ENCODE measurements at places on chromosomes 6 and 20.
A peak's percentile ranks its signal among the peaks of the same experiment; 100 is the strongest.

DNA sequence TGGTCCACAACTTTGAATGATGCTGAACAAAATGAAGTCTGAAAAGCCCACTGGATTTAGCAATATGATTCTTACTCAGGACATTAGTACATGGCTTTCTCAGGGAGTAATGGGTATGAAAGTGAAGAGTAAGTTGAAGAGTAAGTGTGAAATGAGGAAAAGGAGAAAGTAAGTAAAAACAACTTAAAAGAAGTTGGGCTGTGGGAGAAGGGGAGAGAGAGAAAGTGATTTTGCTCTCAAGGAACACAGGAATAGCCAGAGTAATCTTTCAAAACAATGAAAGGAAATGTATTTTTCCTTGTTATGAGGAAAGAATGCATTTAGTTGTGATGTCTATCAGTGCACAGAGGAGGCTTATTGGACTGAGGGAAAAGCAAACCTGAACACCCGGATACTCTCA, 39.8 kb upstream of the NKAIN2 start:
- no peak for DNase-seq

DNA sequence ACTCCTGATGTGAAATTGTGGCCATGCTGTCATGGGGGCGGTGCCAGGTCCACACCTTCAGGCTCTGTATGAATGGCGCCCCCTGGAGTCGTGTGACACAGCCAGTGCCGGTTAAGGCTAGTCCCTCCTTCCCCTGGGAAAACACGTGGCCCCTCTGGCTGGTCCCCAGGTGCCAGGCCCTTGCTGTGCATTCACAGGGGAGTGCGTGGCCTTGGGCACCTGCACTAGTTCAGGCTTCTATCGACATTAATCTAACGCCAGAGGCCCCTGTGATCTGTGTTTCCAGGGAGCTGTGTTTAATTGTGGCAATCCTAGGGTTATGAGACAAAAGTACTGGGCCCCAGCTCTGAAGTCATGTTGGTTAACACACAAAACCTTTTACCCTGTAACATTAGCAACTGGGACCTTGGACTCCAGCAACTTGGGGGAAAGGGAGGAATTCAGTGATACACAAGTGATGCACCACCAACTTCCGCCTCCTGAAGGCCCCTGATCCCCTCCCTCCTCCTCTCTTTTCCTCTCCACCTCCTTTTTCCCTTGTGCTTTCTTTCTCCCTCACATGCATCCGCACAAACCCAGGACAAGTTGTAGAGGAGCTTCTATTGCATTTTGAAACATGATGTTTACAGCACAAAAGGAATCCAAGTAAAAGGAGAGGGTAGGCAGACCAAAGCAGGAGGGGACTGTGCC, 74.0 kb downstream of the SSR1 start:
- DNase-seq: peak; percentile 30

DNA sequence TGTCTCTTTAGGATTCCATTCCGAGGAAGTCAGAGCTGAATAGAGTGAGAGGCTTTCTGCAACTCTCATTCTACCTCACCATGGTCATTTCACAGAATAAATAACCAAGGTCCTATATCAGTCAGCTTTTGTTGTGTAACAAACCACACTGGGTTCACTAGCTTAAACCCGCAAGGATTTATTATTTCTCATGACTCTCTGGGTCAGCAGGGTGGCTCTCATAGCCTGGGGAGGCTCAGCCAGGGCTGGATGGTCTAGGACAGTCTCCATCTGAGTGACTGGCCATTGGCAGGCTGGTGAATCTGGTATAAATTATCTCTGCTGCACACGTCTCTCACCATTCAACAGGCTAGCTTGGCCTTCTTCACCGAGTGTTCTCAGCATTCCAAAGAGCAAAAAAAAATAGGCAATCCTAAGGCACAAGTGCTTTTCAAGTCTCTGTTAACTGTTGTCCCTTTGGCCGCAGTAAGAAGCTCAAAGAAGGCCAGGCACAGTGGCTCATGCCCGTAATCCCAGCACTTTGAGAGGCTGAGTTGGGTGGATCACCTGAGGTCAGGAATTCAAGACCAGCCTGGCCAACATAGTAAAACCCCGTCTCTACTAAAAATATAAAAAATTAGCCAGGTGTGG, 39.7 kb downstream of the ISM1 start:
- no peak for DNase-seq

DNA sequence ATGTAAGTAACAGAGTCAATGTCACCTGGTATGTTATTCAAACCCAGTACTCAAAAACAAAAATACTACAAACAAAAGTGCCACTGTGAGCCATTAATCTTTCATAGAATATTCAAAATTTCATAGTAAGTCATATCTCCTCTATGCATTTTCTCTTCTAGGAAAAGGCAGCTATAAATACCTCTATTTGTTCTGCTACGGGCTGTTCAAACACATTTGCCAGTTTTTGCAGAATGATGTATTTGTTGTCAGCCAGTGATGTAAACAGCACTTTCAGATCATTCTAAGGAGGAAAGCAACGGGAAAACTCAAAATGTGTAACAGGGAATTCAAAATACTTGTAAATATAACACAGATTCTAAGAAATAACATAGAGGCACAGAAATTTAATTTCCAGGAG, 388.2 kb downstream of the SYNE1 start:
- no peak for DNase-seq

- no peak for DNase-seq
Measured at GRCh38 chr6:87661016-87661415, 41.0 kb downstream of the AKIRIN2 start.

DNA sequence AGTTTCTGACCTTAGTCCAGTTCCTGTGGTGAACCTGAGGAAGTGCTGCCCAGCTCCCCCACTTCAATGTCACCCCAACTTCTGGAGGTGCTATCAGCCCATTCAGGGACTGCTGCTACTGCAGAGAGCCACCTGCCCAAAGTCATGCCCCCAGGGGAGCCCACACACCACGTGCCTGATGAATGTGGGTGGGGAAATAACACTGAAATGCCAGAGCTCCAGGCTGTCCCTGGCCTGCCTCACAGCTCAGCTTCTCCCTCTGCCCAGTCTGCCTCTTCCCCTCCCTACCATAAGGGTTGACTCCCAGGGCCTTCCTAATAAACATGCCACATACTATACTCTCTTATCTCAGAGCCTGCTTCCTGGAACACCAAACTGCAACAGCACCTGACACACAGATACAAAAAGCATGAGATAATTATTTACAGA, 276.4 kb upstream of the MOCS1 start:
- DNase-seq: no peak

- no peak for DNase-seq
Measured at GRCh38 chr6:163062790-163063189, 335.0 kb downstream of the PACRG start.

GRCh38 chr20:49865559-49865958, 49.8 kb downstream of the SPATA2 start:
- no peak for DNase-seq

DNA sequence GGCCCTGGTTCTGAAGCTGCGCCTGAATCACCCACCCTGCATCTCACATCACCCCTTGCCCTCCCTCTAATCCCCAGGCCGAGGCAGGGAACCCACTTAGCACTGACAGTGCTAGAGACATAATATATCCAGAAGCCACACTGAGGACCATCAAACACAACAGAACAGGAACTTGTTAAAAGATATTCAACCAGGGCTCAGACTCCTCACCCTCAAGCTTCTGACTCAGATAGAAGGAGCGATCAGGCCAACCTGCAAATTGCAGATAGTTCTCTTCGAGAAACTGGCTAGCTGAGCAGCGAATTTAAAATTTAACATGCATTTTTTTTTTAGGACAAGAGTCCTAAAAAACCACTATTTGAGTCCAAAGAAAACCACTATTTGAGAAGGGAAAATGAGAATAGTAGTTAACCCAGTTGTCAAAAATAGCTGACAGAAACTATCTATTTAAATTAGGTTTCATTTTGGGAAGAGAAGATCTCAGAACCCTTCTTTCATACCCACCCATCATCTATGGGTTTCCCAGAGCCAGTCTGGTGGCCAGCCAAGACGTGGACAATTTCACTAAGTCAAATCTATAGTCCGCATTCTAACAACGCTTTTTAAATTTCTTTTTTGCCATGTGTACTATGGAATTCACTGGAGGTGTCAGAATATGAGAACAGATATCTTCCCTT, 95.6 kb downstream of the OPRM1 start:
- DNase-seq: no peak

DNA sequence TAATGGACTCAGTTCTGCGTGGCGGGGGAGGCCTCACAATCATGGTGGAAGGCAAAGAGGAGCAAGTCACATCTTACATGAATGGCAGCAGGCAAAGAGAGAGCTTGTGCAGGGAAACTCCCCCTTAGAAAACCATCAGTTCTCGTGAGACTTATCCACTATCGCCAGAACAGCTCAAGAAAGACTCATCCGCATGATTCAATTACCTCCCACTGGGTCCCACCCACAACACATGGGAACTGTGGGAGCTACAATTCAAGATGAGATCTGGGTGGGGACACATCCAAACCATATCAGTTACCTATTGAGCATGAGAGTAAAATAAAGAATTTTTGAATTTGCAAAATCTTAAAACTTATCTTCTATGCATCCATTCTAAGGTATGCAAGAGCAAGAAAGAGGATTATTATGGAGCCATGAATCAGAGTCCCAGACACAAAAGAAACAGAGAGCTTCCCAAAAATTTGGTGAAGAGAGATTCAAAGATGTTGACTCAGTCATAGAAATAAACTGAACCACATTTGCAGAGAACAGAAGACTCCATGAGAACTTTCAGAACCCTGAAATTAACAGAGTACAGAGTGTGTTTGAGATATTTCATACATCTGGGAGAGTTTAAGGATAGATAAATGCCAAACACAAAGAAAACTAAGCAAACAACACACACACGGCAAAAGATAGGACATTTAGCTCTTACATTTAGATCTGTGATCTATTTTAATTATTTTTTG, 17.1 kb upstream of the MOXD1 start:
- no peak for DNase-seq

DNA sequence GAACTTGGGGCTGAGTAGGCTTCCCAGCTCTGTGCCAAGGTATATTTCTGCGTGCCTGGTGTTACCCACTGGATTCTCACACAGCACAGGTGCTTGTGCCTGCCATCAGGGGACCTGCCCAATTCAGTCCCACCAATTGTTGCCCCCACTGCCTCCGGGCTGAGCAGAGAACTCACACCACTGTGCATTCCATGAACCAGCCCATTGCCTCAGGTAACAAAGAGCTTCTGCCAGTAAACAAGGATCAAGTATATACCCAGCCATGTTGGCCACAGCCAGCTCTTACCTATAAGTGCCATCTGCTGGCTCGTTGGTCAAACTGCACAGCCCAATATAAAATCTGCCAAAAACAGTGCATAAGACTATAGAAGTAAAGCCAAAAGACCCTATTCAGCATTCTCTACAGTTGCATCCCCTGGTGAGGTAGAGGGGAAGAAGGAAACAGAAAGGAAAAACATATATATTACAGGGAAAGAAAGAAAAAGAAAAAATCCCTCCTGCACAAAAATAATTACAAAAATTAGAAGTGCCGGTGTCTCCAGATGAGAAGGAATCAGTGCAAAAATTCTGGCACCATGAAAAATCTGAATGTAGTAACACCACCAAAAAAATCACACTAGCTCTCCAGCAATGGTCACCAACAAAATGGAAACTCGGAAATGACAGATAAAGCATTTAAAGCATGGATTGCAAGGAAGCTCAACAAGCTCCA, 241.4 kb downstream of the IBTK start:
- no peak for DNase-seq

GRCh38 chr20:48752963-48753362, 74.8 kb downstream of the PREX1 start:
- DNase-seq: no peak

GRCh38 chr20:57582432-57583288, 21.8 kb downstream of the PCK1 start:
- no peak for DNase-seq

GRCh38 chr6:37688078-37688850, 9.4 kb downstream of the MDGA1 start:
- no peak for DNase-seq

- no peak for DNase-seq
Measured at GRCh38 chr6:44650947-44651346, 263.4 kb downstream of the CDC5L start.

Measured in activated T-helper 1 cell treated with Interleukin-2 at 50 U/mL for 16 hours (primary cell).